ENCODE measurements at places on chromosomes 2 and 18.

- peak; percentile 70 for DNase-seq
These were observed 1.7 kb downstream of the FZD7 start for GRCh38 chr2:202035089-202035940.

GRCh38 chr18:63677500-63678225, 16.0 kb upstream of the SERPINB3 start:
- DNase-seq: no peak

GRCh38 chr18:7152440-7152839, 34.8 kb upstream of the LAMA1 start:
- DNase-seq: no peak

DNA sequence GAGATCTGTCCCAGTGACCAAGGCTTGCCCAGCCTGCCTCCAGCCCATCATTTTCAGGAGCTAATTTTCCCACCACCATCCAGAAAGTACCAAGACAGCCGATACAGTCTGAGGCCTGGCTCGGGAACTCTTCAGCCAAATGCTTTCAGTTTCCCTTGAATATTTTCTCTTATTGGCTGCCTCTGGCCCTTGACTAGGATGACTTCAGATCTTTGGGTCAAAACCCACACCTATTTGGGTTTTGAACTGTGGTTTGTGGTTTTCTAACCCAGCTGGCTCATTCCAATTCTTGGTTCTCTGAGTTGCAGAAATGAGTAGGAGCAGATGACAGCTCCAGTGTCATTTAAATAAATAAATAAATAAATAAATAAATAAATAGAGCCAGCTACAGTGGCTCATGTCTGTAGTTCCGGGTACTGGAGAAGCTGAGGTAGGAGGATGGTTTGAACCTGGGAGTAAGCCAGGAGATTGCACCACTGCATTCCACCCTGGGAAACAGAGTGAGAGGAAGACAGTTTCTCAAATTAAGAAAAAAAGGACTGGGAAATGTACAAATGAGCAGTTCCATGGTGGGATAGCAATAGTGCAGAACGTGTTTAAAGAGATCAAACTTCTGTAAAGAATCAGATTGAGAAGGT, 465.0 kb upstream of the SOX11 start:
- DNase-seq: no peak

GRCh38 chr2:32061973-32062861, 1.1 kb upstream of the SPAST start:
- DNase-seq: no peak

GRCh38 chr18:23281626-23282436, 146.5 kb downstream of the CABLES1 start:
- DNase-seq: no peak

- no peak for DNase-seq
These were observed 38.7 kb downstream of the INPP4A start for GRCh38 chr2:98483257-98483861.

- DNase-seq: no peak
These were observed 154.3 kb downstream of the RNF152 start for GRCh38 chr18:61738488-61738887.

- DNase-seq: no peak
These were observed 300.9 kb downstream of the CYP26B1 start for GRCh38 chr2:71846669-71847291.

- DNase-seq: no peak
These were observed 43.8 kb downstream of the LTBP1 start for GRCh38 chr2:32990556-32990955.

Data from mesothelial cell of epicardium (in vitro differentiated cells).